CD8-positive, alpha-beta memory T cell (primary cell): ENCODE measurements at places on chromosomes 16 and 17.

- H3K27ac ChIP-seq = no peak overlapping the region
- H3K36me3 ChIP-seq = no peaks in the 10 kb centered on the region
- H3K27me3 ChIP-seq = no peaks in the 10 kb centered on the region
- no peak overlapping the region for H3K4me3 ChIP-seq
- peak; percentile 54 for DNase-seq
These were observed 12.5 kb downstream of the SLC22A31 start for GRCh38 chr16:89187770-89188392.

- no peak overlapping the region for H3K4me3 ChIP-seq
- H3K4me1 ChIP-seq = no peaks in the 10 kb centered on the region
- no peak for DNase-seq
- H3K27me3 ChIP-seq = no peaks in the 10 kb centered on the region
These were observed 26.7 kb downstream of the DNAH17 start for GRCh38 chr17:78550464-78550863.

DNA sequence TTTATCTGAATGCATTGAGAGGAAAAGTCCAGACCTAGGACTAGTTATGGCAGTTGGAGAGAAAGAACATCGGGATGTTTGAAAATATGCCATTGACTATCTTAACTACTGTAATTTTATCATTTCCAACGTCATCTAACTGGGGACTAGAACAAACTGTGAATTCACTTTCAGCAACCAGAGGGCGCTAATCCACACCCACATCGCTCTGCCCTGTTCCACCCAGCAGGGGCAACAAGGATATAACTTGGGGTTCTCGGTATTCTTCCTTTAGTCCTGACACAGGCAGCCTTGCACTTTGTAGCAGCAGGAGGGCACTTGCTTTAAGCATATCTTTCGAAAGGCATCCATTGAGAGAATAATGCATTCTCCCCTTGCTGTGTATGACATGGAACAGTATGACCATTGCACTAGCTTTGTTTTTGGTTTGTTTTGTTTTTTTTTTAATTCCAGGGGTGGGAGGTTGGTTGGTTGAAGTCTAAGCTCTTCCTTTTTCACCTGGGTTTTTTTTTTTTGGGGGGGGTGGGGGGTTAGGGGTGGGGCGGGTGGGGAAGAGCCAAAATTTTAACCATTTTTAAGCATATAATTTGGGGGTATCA lies 31.5 kb downstream of the SIAH1 start:
- H3K4me3 ChIP-seq = no peak overlapping the region
- H3K27me3 ChIP-seq = no peaks in the 10 kb centered on the region
- H3K4me1 ChIP-seq = peaks cover 6% of the 10 kb centered on the region
- H3K27ac ChIP-seq = no peak overlapping the region
- peak; percentile 72 for DNase-seq

DNA sequence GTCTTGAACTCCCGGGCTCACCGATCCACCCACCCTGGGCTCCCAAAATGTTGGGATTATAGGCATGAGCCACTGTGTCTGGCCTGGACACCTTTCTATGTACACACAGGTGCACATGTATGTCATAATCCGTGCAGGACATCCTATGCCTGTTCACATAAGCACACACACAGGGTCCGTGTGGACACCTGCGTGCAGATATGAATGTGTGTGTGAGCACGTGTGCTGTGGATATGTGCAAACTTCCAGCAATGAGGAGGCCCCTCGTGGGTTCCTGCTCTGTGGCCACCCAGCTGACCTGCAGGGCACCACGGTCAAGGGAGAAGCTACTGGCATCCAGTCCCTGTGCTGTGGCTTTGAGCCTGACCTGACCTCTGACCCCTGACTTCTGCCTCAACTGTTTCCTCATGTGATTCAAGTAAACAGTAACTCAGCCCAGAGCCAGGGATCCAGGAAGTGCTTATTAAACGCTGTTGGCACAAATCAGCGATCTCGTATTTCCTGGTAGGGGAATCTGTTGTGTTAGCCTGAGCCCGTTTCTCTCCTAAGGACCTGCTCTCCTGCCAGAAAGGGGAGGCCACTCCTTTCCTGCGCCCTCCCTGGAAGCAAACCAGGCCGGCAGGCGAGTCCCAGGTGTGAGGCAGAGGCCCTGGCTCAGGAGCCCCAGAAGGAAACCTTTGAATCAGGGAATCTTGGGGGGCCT lies 6.5 kb downstream of the CPNE7 start:
- H3K36me3 ChIP-seq = no peaks in the 10 kb centered on the region
- H3K27me3 ChIP-seq = no peaks in the 10 kb centered on the region
- H3K4me1 ChIP-seq = no peaks in the 10 kb centered on the region
